ENCODE measurements at places on chromosomes 12 and 14.

- DNase-seq: no peak
These were observed 7.2 kb downstream of the MFAP5 start for GRCh38 chr12:8655421-8655820.

DNA sequence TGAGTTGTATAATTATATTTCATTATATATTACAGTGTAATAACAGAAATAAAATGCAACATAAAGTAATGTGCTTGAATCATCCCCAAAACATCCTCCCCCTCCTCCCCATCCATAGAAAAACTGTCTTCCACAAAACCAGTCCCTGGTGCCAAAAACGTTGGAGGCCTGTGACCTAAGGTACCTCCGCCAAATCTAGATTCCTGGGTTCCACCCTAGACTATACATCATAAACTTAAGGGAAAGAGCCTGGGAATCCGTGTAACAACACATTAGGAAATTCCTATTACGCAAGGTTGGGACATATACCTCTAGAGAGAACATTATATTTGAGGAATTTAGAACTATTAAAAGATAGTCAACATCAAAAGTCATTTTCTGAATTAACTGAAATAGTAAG is 38.0 kb downstream of the SPPL3 start:
- no peak for DNase-seq

DNA sequence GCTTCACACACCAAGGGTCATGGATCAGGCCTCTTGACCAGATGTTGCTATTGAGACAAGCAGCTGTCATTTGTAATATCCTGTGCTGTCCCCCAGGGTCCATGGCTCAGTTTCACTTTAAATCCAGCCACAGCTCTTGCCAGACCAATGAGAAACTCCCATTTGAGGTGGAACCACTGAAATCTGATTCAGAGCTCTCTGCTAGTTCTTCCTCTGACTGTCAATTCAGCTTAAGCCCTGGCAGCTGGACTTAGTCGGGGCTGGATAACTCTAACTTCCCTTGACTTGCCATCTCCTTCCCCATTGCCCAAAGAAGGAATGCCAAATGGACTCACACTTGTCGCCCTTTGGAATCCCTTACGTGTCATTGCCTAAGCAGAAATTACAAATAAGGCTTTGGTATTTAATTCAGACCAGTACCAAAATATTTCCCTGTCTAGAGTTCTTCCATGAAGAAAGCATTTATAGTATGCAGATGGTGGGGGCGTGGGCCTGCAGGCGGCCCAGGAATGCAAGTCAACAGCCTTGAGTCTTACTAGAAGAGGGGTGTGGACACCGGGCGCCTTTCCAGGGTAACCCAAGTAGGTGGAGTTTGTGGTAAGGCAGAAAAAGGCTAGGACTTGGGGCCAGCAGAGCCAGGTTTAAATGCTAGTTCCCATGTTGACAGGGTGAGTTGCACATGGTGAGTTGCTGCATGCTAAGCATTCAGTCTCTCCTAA is 96.9 kb upstream of the TMPO start:
- peak; percentile 34 for DNase-seq

GRCh38 chr12:104535369-104535768 is 78.6 kb downstream of the CHST11 start:
- DNase-seq: no peak

DNA sequence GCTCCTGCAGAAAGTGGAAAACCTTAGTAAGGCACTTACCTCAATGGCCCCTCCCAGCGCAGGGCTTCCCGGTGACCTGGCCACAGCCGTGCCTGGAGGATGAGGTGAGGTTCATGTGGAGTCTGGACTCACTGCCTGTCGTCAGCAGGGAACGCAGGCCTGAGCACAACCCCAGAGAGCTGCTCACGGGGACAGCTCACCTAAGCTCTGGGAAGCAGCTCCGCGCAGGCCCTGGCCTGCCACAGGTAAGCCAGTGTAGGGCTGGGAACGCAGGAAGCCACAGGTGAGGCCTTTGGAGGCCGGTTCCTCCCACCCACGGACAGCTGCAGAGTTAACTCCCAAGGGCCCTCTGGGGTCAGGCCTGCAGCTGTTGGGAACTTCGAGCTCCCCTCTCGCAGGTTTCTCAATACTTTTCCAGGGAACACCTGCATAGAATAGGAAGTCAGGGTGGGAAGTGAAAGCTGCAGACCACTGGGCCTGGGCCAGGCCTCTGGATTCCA is 32.7 kb downstream of the ANAPC7 start:
- DNase-seq: no peak

GRCh38 chr14:51575349-51576116 is 76.2 kb upstream of the FRMD6 start:
- no peak for DNase-seq

- DNase-seq: no peak
These were observed 53.4 kb downstream of the PLCZ1 start for GRCh38 chr12:18684430-18684829.

DNA sequence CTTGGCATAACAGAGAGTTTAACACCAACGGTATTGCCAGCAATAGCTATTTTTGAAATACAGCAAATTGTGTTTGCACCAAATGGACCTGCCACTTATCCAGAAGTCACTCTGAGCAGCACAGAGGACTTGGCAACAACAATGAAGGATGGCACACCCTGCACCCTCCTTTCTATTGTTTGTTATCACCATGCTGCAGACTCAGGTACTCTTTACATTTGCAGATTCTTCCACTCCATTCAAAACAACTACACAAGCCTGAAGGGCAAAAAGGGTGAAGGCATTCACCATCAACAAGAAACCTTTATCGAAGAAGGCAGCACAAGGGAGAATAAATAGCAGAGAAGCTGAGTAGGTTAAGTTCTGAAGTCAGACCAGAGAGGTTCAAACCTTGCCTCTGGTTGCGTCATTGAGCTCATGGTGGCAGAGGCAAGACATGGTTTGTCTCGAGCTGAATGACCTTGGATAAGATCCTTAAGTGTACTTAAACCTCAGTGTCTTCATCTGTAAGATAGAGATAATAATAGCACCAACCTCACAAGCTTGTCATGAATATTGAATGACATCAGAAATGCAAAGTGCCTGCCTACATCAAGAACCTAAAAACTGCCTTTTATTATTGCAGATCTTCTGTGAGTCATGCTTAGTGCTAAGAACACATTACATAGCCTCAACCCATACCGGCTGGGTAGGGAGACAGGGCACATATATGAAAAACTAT is 1.4 kb upstream of the ACSM4 start:
- no peak for DNase-seq

DNA sequence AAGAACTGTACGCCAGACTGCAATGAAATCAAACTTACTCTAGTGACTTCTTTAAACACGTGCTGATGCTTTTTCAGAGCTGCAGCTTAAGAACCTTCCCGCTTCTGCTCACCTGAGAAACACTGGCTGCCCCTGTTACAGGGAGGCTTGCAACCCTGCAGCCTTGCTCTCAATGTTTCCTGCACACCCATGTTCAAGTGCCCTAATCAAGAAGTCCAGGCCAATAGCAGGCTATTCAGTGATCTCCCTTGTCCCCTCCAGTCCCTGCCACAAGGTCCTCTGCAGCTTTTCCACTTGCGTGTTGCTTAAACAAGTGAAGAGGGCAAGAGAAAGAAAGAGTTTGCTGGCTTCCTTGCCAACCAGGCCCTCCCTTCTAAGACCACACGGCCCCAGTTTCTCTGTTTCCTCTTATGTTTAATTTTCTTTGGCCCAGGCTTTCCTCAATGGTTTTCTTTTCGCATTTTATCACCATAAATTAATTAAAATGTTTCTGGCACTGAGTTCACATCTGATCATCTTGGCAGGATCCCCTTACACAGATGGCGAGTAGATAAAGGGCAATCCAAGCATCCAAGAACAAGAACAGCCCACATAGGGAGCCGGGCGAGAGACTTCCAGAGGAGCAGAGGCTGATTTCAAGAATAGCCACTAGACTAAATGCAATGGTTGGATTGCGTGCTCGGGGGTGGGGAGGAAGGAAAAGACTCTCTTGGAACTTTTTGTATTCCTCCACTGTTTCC is 82.3 kb upstream of the CDKN3 start:
- DNase-seq: no peak

DNA sequence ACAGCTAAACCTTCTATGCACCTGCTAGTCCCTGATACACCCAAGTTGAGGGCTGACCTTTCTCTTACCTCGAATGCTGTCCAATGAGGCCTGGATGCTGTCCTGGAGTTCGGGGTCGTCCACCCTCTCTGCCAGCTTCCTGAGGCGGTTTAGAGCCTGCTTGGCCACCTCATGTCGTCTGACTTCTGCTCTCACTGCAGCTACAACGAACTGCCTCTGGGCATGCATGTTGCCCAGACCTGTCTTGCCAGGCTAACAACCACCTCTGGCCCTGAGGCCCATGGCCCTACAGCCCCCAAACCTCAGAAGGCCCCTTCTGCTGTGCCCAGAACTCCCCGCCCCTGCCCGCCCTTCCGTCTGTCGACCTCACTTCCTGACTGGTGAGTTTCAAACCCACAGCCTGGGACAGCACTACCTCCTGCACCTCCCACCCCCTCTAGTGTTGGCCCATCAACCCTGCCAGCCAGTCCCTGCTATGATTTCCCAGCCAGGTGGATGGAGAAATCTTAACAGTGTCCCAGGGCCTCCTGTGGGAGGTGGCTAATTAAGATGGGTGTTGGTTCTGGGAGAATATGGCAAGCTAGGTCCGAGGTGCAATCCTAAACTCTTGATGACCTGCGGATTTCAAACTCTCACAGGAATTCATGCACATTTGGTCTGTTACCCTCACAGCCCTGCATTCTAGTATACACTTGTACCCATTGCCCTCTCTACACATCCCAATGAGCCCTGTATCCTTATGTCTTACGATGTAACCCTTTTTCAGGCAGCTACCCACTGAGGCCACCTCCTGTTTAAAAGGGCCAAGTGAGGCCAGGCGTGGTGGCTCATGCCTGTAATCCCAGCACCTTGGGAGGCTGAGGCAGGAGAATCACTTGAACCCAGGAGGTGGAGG is 2.7 kb upstream of the TSPAN31 start:
- peak; percentile 63 for DNase-seq

GRCh38 chr14:35687335-35687939 is 121.7 kb downstream of the RALGAPA1 start:
- no peak for DNase-seq

- peak; percentile 77 for DNase-seq
These were observed 6.8 kb upstream of the NR4A1 start for GRCh38 chr12:52044292-52044983.

GRCh38 chr14:23513005-23513817 is 38.4 kb downstream of the ZFHX2 start:
- DNase-seq: no peak

DNA sequence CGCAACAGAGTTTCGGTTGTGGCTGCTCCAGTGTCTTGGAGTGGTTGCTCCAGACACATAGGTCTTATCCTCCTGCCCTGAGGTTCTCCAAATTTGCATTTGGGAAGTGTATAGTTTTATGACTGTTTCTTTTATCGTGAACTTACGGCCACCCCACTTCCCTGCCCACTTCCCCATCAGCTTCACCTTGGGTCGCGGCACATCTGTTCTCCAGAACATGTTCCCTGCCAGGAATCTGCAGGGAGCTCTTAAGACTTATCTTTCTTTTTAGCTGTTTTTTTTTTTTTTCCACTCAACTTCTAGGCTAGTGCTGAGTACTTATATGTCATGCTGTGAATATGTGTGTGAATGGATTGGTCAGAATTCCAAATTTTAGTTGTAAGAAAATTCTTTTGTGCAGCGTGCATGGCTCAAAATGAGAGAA is 75.4 kb downstream of the ETV6 start:
- no peak for DNase-seq

- no peak for DNase-seq
These were observed 137.1 kb upstream of the VRK1 start for GRCh38 chr14:96660123-96660522.

DNA sequence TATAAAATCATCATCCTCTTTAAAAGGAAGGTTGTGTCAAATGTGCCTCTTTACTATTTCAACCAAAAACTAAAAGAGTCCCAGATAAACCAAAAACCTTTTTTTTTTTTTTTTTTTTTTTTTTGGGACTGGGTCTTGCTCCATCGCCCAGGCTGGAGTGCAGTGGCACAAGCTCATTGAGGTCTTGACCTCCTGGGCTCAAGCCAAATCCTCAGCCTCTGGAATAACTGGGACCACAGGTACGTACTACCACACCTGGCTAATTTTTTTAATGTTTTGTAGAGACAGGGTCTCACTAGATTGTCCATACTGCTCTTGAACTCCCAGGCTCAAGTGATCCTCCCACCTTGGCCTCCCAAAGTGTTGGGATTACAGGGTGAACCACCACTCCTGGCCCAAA is 16.4 kb upstream of the SELPLG start:
- DNase-seq: no peak

DNA sequence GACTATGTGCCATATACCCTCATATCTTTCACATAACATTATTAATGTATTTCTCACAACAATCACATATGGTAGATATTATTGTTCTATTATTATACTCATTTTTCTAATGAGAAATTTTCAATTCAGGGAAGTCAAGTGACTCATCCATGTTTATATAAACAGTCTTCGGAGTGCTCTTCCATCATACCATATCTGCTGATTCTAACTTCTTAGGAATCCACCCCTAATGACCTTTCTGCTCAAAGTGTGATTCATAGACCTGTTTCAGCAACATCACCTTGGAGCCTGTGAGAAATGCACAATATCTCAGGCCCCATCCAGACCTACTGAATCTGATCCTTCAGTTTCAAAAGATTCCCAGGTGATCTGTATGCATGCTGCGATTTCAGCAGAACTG is 39.8 kb upstream of the OVCH1 start:
- no peak for DNase-seq

- no peak for DNase-seq
These were observed 251.0 kb downstream of the DIO2 start for GRCh38 chr14:79960288-79960687.

DNA sequence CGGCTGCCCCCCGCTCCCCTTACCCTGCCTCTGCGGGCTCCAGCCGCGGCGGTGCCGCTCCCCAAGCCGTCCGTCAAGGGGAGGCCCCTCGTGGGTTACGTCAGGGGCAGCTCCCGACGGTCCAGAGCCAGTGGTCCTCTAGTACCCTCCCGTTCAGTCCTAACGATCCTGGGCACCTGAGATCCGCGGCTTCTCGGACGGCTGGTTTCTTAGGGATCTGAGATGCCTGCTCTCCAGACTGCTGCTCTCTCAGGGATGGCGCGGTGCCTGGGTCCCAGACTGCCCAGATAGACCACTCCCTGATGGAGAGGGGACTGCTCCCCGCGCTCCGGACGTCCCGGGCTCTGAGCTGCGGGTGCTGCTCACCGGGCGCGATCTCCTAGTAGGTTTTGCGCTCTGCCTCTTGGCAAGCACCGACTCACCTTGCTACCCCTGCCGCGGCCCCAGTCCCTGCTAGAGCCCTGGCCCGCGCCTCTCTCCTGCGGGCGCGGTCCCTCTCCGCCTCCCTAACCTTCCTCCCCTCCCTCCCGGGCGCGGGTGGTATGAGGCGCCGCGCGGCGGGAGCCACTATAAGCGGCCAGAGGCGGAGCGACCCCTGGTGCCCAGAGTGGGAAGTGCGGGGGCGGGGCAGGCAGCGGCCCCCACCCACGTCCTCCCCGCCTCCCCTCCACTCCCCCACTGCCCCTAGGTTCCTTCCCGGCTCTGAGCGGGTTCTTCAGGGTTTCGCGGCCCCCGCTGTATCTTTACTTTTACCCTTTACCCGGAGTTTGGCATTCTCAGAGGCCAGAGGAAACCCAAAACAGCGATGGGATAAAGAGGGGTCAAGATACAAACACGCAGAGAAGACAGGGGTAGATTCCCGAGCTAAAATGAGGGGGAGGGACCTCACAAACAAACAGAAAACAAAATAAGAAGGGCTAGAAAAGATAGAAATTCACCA is at the start of gene C1QL4:
Gene C1QL4 (minus strand): TSS at position 544 of the 940 bp plus-strand sequence. CDS start 711 bp downstream, outside the sequence.
- peak; percentile 75 for DNase-seq
